ENCODE measurements at places on chromosomes 5 and 9. TPM values are rescaled to one million over a fixed set of nuclear protein-coding genes. Genes with fewer than 3 reads are reported as not detected.

DNA sequence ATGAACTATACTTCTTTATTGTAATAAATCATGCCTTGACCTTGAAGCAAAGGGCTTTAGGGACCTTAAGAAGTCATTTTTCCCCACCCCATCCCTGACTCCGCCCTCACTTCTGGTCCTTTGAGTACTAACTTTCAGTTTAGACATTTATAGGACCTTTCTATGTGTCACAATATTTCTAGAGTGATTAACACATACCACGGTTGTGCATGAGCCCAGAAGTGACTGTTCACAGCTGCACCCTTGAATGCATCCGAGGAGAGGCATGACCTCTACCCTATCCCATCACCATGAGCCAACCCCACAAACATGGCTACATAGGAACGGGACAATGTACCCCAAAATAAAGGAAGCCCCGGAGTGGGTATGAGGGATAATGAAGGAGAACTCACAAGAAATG, 160.3 kb downstream of the HSD17B3 start:
- no peak for DNase-seq

GRCh38 chr9:128011071-128011817, 30.5 kb upstream of the EEIG1 start:
- DNase-seq, result no peak

MVB12B gene
- not detected for polyA plus RNA-seq

SUSD3 gene
- 1.4 TPM for polyA plus RNA-seq

GRCh38 chr5:81838307-81838906, 87.5 kb upstream of the SSBP2 start:
- DNase-seq, result no peak

DNA sequence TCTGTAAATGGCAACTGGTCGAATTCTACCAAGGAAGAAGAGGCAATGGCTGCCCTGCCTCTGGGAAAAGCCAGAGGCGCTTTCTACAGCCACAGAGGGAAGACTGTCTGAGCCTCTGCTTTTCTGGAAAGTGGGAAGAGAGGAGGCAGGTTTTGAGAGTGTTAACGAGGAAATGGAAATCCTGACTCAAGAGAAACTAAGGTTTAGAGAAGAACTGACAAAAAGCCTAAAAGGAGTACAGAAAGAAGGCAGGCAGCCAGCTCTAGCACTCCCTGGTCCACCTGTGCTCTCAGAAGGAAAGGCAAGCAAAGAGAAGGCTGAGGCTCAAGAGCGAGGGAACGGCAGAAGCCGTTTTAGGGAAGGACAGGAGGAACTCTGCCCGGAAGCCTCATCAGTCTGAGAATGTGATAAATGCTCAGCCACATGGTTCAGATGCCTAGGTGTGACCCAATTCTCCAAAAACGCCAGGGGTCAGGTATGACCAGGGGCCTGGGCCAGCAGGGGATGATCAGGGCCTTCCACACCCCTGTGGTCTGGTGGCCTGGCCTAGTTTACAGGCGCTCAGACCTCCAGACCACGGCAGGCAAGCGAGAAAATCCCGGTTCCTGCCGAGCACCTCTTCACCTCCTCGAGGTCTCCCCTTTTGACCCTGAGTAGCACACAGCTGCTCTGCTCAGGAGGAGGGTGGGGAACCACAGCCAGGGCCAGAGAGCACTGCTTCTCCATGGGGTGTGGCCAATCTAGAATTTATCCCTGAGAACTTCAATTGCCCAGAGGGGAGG, 79.9 kb upstream of the FBXW11 start:
- no peak for DNase-seq

- peak; percentile 59 for DNase-seq
These were observed 18.1 kb downstream of the KYAT1 start for GRCh38 chr9:128863647-128864046.

DNA sequence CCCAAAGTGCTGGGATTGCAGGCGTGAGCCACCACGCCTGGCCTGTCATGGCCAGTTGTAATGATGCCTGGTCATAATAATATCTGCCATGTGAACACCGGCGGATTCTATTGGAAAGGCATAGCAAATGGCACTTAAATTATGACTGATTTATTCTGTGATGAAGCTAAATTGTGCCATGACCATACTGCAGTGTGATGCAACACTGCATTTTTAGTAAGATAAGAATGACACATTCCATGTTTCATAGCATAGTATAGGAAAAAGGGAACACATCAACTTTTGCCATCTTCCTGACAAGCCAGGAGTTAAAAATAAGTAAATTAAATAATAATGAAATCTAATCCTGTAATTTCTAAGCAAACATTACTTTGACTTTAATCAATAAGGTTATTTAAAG, 30.4 kb upstream of the BICD2 start:
- DNase-seq, result no peak

DNA sequence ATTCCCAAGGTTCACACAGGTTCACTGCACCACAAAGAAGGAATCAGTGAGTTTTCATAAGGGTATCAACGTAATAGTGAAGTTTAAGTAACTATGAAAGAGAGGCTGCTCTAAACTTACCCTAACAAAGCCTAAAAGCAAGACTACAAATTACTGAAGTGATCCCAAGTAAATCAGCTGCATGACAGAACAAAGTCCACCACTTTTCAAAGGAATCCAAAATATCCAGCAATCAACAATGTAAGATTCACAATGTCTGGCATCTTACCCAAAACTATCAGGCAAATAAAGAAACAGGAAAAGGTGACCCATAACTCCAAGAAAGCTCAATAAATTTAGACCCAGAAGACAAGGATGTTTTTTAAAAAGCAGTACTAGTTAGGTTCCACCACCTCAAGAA, 70.1 kb downstream of the GNAQ start:
- no peak for DNase-seq
